NCI-H2029 treated with DMSO at 0.1 percent for 48 hours (cell line): ENCODE measurements at places on chromosomes 16 and 17.

DNA sequence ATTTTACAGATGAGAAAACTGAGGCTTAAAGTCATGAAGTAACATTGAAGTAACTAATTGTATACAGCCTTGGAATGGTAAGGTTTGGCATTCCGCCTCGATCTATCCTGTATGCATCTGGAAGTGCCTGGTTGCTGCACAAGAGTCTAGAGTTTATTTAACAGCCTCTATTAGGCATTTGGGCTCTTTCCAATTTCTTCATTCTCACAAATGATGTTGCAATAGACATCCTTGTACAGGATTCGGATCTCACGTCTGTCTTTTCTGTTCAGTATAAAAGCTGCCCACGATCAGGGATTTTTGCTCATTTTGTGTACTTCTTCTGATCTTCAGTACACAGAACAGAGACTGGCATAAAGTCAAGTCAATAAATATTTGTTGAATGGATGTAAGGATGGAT, 100.5 kb downstream of the AIPL1 start:
- no peak for DNase-seq

DNA sequence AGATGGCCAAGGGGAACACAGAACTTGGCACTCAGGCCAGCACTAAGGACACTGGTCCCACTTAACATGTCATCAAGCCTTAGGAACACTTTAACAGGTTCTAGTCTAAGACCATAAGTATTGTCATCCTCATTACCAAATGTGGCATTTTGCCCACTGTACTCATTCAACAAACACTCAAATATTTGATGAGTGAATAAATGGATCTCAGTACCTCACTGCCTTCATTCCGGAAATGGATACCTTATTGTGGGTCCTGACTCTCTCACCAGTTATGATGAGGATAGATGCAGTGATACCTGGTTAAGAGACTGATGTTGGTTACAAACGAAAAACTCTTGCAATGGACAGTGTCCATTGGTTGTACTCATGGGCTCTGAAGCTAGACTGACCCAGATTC, 455.2 kb upstream of the DYNLRB2 start:
- DNase-seq: peak; percentile 59

DNA sequence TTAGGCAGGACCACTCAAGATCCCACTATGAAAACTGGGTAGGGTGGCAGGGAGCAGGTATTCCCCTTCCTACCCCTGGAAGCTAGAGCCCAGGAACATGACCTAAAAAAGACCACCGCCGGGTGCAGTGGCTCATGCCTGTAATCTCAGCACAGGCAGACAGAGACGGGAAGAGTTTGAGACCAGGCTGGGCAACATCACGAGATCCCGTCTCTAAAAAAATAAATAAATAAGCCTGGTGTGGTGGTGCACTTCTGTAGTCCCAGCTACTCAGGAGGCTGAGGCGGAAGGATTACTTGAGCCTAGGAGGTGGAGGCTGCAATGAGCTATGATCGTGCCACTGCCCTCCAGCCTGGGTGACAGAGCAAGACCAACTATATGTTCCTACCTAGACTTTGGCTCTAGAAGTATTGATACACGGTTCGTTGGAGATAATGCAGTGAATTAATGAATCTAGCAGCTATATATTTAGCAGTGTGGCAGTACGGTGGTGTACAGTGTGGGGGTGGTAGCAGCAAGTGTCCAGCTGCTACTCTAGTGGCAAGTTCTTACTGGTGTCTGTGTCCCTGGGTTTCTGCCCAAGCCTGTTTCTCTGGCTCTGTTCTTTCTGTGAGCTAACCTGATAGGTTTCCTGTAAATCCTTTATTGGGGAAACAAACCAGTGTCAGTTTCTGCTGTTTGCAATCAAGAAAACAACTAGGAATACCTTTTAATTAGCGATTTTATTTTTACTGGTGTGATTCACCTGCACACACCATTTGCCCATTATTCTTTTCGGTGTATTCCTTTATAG, 3.3 kb upstream of the USP31 start:
- DNase-seq: no peak

- DNase-seq: no peak
These were observed 3.9 kb downstream of the PYCR1 start for GRCh38 chr17:81933178-81933699.

GRCh38 chr17:19992803-19993713, 15.4 kb upstream of the AKAP10 start:
- peak; percentile 77 for DNase-seq

DNA sequence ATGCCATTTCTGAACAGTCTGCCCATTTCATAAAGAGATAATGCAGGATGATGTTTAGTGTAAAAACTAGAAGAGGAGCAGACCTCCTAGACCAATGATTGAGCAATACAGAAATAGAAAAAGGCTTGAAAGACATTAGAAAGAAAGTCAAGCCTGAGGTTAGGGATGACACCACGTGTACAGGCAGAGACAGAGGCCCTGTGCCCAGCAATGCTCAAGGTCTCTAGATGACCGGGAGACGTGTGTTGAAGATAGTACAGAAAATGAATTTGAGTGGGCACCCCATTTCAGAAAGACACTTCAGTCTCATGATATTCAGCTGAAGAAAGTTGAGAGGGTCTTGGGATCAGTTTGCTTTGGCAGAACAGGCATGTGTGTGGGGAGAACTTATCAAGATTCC, 5.4 kb downstream of the GID4 start:
- no peak for DNase-seq

DNA sequence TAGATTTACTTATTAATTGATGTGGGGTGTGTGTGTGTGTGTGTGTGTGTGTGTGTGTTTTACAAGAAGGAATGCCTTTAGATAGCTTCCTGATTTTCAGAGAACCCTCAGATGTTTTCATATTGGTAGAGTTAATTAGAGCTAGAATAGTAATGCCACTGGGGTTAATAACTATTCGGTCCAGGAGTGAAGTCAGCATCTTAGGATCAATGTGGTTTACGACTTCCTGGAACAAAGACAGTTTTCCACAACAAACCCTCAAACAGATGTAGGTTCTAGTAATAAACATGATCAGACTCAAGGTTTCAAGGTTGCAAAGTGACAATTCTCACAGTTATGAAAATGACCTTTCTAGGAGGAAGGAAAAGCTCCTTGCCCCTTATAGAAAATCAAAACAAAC, 12.2 kb upstream of the SLC52A1 start:
- no peak for DNase-seq

GRCh38 chr16:2425008-2425518, 4.2 kb upstream of the CCNF start:
- no peak for DNase-seq

- DNase-seq: no peak
These were observed 193.0 kb downstream of the STX8 start for GRCh38 chr17:9382626-9383025.

- DNase-seq: no peak
These were observed 2.1 kb upstream of the IRX5 start for GRCh38 chr16:54928411-54929089.

GRCh38 chr17:6799738-6800137, 23.7 kb downstream of the FBXO39 start:
- DNase-seq: no peak

DNA sequence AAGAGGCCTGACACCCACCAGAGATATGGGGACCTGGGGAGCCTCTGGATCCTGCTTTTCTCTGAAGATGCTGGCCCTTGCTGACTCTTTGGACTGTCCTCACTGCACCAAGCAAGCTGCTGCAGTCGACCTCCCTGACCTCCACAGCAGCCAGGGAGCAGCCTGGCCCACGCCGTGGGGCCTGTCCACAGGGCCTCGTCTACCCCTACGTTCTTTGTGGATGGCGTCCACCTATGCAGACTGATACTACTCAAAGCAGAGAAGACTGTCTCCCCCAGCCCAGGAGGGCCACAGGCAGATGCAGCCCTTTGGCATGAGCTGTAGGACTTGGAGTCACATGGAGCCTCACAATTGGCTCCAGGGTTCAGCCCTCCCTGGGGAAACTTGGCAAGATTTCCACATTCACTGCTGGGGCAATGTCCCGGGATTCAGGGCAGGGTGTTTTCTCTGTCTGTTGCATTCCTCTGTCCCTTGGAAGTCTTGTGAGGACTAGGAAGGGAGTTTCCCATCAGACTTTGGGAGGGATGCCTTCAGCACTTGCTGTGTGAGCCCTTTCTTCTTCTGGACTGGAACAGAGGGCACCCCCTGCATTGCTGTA, 152.2 kb downstream of the NTN1 start:
- no peak for DNase-seq

DNA sequence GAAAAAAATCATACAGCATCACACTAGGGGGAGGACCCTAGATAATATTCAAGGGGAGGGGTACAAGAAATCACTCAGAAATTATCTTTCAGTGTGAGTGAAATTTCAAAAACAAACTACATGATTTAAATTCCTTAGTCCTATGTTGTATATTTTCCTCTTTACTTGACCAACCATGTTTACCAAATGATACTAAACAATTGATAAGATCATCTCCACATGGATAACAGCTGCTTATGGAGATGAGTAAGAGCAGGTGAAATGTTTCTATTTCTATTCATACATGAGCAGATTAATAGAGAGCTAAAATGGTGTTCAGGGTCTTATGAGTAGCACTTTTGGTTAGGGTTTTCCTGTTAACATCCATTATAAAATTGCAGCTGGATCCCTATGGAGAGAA, 7.3 kb upstream of the VAT1L start:
- no peak for DNase-seq

DNA sequence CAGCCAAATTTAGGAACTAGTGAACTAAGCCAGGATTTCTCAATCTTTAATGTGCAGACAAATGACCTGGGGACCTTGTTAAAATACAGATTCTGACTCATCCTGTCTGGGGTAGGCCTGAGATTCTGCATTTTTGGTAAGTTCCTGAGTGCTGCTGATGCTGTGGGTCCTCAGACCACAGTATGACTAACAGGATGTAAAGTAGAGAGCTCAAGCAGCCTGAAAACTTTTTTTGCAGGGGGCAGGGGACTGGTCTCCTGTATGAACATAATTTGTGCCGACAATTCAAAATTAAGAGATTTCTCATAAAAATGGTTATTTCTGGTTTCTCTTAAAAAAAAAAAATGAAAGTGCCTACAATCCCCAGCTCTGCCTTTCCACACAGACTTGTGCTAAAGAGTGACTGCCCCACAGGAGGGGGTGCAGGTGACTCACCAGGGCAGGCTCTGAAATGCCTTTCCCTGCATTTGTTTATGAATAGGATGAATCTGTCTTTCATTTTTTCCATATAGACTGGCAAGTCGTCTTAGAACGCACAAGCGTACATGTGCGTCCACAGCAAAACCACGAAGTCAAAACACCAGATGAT, 271.5 kb downstream of the PHKB start:
- DNase-seq: no peak

GRCh38 chr17:78257810-78258322, 26.4 kb downstream of the TMEM235 start:
- DNase-seq: no peak

DNA sequence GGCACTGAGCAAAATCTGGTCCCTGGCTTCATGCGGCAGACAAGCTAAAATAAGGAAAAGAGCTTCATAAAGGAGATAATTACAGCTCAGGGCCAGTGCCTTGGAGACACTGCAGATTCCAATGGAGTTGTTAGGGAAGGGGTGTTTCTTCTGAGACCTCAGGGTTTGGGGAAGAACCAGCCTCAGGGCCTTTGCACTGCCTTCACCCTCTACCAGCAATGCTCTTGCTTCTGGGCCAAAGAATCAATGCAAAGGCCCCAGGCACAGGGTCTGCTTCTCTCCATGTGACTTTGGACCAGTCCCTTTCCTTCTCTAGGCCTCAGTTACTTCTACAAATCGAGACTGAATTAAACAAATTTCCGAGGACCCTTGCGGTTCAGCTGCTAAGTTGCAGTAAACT, 36.2 kb upstream of the GAN start:
- no peak for DNase-seq

DNA sequence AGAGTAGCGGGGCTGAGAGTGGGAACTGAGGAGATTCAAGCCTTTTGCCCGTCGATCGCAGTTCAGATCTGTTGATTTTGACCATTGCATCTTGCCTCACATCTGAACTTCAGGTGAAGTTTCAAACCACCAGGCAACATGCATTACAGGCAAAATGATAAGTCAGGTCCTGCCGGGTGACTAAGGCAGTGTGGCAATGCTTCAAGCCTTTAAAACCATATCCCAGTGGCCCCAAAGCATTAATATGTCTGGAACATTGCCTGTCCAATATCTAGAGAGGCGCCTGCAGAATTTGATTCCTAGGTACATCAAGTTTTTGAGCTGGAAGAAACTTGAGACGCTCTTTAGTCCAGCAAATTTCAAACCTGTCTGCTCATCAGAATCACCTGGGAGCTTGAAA, 502.8 kb downstream of the MAF start:
- DNase-seq: no peak

- no peak for DNase-seq
These were observed 13.6 kb downstream of the CHD9 start for GRCh38 chr16:53068423-53068833.

DNA sequence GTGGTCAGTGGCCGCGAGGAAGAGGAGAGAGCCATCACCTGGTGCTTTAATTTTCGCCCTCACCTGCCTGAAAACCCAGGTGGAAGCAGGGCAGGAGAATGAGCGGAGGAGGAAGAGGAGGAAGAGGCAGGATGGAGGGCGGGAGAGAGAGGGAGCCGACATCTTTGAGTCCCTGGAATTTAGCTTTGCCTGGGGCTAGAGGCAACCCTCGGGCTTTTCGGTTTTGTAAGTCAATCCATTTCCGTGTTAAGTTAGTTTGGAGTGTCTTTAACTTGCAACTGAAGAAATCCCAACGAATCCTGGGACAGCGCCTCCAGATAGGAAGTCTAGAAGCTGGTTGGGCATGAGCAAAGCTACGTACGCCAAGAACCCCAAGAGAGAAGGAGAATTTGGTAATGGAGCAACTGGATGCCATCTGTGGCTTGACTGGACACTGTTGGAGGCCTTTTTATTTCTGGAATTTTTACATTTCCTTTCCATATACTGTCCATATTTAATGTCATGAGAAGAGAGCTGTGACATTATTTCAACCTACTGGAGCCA, 36.9 kb upstream of the ATP2A3 start:
- DNase-seq: no peak

GRCh38 chr17:19905502-19905901, 37.8 kb upstream of the ULK2 start:
- no peak for DNase-seq

GRCh38 chr17:7833011-7833794, 814 bp upstream of the KDM6B start:
- no peak for DNase-seq

- no peak for DNase-seq
These were observed 13.6 kb downstream of the CARHSP1 start for GRCh38 chr16:8855051-8855786.

DNA sequence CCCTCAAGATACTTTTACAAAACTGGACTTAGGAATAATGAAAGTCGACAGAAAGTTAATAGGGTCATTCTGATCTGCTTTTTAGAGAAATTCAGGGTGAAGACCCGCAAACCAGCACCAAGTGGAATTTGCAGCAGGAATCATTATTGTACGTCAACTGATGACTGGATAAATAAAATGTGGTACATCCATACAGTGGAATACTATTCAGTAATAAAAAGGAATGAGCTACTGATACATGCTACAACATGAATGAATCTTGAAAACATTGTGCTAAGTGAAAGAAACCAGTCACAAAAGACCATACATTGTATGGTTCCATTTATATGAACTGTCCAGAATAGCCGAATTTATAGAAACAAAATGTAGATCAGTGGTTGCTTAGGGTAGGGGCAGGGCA, 83.1 kb downstream of the GNAO1 start:
- DNase-seq: no peak
